ENCODE measurements at places on chromosomes 16 and 17.

DNA sequence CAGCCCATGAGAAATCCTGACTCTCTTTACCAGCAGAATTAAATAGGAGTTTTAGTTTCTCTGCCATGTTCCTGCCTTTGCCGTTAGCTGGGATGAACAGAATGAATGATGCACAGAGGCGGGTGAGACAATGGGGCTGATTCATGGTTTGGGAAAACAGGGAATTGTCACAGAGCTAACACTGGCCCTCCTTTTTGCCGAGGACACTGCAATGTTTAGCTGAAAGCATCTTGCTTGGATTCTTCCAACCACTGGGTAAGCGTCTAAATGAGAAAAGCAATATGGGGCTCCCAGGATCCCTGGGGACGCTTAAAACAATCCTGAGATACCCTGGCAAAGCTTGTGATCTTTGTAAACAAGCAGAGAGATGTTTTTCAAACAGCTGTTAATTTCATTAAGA lies 12.8 kb upstream of the PAFAH1B1 start:
- no peak for DNase-seq

GRCh38 chr16:87240211-87241136 lies 76.7 kb downstream of the C16orf95 start:
- no peak for DNase-seq

DNA sequence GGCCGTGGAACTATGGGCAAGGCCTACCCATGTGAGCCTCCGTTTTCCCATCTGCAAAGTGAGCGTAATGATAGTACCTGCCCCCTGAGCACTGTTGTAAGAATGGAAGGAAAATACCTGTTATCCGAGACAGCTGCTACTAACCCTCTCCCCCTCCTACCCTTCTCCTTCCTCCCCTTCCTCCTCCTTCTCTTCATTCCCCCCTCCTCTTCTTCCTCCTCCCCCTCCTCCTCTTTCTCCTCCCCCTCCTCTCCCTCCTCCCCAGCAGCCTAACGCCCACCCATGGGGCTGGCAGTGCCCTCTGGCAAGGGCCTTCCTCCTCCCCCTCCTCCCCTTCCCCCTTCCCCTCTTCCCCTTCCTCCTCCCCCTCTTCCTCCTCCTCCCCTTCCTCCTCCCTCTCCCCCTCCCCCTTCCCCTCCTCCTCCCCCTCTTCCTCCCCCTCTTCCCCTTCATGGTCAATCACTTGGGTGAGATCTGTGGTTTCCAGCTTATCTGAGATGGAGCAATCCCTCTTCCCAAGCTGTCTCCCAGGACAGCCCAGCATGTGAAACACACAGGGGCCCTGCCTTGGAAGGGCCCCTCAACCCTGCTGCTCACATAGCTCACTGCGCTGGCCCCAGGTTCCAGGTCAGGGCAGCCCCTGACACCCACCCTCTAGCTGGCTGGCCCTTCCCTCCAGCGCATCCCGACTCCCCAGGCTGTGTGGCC lies 6.4 kb downstream of the ZFPM1 start:
- DNase-seq: no peak

DNA sequence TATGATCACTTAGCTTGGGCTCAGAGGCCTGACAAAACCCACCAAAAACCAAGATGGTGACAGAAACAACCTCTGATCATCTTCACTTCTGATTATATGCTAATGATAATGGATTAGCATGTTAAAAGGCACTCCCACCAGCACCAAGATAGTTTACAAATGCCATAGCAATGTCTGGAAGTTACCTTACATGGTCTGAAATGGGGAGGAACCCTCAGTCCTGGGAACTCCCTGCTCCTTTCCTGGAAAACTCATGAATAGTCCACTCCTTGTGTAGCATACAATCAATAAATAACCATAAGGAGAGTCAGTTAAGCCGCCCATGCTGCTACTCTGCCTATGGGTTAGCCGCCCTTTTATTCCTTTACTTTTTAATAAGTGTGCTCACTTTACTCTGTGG lies 120.0 kb upstream of the HS3ST4 start:
- no peak for DNase-seq

DNA sequence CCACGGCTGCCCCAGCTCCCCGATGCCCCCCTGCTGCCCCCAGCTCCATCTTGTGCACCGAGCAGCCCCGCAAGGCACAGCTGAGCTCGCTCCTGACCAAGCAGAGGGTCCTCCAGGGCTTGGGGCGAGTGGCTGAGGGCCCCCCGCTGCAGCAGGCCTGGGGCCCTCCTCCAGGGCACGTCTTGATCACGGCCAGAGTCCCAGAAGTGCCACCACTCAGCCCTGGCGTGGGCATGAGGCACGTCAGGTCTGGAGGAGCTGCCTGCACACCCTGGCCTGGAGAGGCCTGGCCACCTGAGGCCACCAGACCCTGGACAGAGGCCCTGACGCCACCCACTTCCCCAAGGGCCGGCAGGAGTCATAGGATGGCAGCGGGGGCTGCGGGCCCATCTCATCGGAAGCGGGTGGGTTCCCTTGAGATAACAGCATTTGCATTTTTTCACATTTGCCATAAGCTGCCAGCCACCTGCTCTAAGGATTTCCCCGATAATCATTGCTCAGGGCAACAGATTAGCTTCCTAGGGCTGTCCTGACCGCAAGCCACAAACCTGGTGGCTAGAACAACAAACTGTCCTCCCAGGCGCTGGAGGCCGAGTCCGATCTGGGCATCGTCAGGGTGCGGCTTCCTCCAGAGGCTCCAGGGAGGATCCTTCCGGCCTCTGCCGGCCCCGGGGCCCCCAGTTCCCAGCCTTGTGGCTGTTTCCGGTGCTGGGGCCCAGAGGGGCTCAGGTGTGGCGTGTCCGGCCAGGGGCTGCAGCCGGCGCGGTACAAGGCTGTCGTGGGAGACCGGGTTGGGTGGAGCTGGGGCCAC lies 23.9 kb upstream of the C1QTNF8 start:
- no peak for DNase-seq

DNA sequence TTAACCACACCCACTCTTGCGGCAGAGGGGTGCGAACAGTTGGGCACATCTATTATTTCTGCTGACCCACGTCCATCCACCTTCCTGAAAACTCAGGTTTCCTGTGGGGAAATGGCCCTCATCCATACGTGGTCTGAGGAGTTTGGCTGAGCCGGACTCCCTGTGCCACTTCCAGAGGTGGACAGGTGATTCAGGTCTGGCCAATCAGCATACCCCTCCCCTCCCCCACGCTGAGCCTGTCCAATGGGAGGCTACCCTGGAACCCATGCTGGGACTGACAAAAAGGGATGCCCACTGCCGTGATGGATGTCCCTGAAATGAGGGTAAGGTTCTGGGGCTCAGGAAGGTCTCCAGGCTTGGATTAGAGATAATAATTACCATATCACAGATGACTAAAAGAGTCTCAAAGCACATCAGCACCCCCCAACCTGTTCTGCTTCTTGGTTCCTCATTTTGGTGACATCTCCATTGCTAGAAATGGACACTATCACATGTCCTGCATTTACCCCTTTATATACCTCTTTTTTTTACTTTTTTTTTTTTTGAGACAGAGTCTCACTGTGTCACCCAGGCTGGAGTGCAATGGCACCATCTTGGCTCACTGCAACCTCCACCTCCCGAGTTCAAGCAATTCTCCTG lies 5.3 kb upstream of the MAPK7 start:
- DNase-seq: no peak

DNA sequence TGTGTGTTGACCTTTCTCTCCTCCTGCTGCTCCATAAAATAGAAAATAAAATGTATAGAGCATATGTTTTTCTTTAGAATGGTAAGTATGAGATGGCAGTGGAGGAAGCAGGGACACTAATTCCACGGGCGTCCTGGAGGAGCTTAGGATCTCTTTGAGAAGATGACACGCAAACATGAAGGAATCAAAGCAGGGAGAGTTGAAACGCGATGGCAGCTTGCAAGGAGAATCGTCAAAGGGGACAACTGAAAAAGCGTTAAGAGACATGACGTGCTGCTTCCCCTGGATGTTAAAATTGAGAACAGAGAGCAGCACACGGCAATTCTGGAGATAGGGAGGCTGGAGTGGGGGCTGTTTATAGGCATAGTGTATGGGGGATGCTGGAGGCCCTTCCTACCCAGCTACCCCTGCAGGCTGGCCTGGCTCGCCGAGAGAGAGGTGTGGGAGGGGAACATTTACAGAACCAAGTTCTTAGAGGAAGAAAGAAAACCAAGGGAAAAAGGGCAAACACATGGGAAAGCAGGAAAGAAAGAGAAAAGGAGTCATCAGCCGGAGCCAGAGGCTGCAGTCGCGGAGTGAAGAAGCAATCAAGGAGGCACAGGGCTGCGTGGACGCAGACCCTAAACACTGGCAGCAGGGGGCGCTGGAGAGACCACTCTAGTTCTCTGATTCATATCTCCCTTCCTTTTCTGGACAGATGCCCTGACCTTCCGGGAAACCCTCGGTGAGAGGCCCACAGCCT lies 55.8 kb downstream of the MYH13 start:
- peak; percentile 84 for DNase-seq

- peak; percentile 52 for DNase-seq
These were observed 27.6 kb downstream of the STAT5B start for GRCh38 chr17:42248351-42249179.

- peak; percentile 72 for DNase-seq
These were observed 90.1 kb upstream of the CDC42EP4 start for GRCh38 chr17:73401911-73402310.

GRCh38 chr16:66544016-66544757 lies 5.7 kb downstream of the TK2 start:
- DNase-seq: no peak

DNA sequence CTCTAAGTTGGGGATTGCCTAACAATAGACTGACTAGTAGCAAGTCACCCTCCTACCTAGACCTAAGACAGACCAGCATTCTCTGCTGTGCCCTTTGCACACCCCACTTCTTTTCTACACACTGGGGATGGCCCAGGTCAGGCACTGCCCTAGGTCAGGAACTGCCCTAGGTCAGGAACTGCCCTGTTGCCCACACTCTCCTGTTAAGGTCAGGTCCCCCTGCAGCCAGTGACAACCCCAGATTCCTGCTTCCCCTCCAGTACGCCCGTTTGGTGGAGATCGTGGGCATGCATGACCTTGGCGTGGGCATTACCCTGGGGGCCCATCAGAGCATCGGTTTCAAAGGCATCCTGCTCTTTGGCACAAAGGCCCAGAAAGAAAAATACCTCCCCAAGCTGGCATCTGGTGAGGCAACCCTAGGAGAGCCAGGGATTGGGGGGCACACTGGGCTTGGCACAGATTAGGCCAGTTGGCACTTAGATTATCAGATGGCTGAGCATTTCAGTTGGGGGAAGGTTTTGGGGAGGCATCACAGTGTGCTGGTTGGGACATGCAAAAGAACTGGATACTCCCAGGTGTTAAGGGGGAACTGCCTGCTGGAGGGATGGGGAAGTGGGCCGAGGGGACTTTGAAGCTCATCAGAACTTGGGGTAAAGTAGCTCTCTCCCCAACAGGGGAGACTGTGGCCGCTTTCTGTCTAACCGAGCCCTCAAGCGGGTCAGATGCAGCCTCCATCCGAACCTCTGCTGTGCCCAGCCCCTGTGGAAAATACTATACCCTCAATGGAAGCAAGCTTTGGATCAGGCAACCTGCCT lies 1.7 kb downstream of the ACADVL start:
- DNase-seq: no peak

DNA sequence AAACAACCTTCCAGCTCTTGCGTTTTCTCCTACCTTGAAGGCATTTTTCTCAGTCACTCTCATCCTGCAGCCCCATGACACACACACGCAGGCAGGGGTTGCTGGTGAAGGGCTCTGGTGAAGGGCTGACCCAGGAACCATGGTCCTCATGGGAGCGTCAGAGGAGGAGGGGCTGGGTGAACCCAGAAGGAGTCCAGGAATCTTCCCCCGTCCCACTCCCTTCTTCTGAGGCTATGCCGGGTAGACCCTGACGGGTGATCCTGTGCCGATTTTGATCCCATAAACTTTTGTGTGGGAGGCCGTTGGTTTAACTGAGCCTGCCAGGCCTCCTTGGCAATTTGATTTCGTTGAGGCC lies 278.4 kb upstream of the FOXF1 start:
- no peak for DNase-seq

GRCh38 chr16:74837056-74837455 lies 62.4 kb upstream of the FA2H start:
- DNase-seq: no peak

GRCh38 chr17:38584350-38584925 lies 21.3 kb downstream of the SRCIN1 start:
- peak; percentile 79 for DNase-seq

DNA sequence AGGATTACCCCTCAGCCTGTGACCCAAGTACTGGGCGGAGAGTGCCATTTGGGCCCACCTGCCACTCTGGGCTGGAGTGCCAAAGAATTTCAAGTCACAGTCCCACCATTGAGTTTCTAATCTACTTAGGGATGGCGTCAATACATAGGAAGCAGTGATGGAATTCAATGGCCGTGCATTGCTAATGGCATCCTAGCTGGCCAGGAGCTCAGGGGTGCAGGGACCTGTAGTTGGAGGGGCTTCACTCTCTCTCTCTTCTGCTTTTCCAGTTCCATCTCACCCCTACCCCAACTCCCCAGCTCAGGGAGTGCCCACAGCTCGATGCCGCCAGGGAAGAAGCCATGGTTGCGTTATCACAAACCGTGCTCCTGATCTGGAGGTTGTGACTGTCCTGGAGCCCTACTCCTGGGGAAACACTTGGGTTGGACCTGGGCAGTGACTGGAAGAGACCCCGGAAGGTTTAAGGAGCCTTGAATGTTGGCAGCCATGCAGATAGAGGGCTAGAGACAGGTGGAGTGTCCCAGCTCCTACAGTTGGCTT lies 2.4 kb downstream of the MMP15 start:
- DNase-seq: no peak

GRCh38 chr16:64089697-64090096 lies 1032.2 kb downstream of the CDH11 start:
- DNase-seq: no peak

DNA sequence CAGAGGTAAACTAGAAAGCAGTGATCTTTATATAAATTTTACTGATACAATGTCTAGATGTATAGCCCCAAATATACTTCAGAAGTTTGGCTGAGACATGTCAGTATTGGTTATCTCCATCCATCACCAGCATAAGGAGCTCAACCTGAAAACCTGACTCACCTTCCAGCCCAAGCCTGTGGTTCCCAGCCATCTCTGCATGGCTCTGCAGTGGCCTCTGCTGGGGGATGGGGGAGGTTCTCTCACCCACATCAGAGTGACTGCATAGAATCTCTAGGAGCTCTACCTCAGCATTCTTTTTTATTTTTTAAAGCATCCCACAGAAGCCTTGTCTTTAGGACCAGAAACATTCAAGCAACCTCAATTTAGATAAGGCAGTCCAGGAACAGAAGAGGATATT lies 27.3 kb downstream of the USP7 start:
- DNase-seq: no peak

DNA sequence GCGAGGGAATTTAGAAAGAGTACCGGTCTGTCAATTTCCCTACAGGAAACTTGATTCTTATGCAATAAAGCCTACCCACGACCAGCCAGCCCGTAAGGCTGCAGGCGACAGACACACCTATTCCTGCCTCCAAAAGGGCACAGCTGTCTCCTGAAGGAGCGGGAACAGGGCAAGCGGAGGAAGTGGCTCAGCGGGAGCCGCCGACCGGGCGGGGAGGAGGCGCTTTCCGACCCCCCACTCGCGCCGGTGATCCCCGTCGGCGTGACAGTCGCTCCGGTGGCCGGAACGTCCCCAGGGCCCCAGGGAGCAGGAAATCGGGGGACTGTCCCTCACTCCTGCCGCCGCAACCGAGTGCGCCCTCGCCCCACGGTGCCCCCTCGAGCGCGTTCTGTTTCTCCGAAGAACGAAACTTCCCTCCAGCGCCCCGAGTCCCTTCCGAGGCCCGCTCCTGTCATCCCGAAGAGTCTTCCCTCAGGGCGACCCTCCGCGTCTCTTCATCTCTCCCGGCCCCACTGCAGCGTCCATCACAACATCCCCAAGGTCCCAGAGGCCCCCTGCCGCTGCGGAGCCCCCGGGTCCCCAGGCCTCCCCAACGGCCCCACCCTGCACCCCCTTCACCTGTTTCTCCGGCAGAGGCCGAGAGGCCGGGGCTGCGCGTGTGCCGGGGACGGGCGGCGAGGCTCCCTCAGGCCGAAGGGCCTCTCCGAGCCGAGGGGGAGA lies 421 bp downstream of the STAT3 start:
- peak; percentile 62 for DNase-seq

Data from left ventricle myocardium superior (tissue), 1 donor.